ENCODE measurements at places on chromosomes 12 and 14.

DNA sequence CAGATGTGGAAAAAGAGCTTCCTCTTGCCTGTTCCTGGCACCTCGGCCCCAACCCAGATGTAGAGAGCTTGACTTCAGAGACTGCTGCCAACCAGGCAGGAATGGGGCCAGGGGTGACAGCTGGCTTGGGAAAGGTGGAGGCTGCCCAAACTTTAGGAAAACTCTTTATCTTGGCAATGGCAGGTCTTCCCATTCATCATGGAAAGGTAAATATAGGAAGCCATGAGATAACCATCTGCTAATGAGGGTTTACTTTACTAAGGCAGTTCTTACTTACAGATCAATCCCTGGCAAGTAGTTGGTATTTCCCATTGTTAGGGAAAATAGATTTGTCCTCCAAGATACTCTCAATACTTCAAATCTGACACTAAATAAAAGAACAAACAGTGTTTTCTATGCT lies 143.1 kb upstream of the NUDT4 start:
- DNase-seq, result no peak

- DNase-seq, result no peak
Observed at GRCh38 chr14:42872786-42873185, 1266.1 kb downstream of the LRFN5 start.

- no peak for DNase-seq
Observed at GRCh38 chr12:92539110-92539749, 163.6 kb upstream of the PLEKHG7 start.

DNA sequence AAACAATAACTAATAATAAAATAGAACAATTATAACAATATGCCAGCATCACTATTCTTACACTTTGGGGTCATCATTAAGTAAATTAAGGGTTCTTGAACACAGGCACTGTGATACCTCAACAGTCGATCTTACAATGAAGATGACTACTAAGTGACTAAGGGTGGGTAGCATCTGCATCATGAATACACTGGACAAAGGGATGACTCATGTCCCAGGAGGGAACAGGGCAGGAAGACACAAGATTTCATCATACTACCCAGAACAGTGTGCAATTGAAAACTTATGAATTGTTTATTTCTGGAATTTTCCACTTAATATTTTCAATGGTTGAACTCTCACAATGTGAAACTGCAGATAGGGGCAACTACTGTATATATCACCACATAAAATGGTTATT lies 19.7 kb downstream of the TSPAN19 start:
- no peak for DNase-seq

DNA sequence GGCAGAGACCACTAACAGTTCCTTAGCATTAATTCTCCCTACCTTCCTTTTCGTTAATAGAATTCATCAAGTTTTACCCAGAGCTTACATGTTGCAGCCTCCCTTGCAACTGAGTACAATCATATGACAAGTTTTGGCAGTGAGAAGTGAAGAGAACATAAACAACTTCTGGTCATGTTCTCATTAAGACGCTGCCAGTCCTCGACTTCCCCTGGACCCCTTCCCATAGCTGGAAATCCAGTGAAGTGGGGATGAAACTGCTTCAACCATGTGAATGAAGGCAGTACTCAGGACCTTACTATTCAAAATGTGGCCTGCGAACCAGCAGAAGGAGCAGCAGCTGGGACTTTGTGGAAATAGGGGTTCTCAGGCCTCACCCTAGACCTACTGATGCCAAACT lies 133.9 kb downstream of the SPTSSA start:
- DNase-seq, result no peak

GRCh38 chr12:95516757-95517156 lies 34.5 kb downstream of the USP44 start:
- no peak for DNase-seq

- no peak for DNase-seq
Observed at GRCh38 chr12:76249501-76249900, 98.7 kb downstream of the BBS10 start.

DNA sequence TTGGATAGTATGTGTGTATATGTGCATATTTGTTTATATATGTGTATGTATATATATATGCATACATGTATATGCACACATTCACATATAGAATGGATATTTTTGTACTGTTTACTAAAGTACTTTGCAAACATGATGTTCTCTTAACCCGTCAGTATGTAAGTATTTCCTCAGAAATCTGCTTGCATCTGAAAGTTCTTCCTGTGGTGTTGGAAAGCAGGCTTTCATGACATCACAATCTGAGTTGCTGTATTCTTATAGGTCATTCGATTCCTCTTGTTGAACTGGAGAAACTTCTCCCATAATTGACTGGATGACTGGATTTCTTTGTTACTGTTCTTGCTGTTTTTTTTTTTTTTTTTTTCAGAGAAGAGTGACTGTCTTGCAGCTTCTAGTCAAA lies 29.1 kb downstream of the GABARAPL1 start:
- DNase-seq, result no peak

GRCh38 chr12:27934276-27934675 lies 38.3 kb downstream of the PTHLH start:
- DNase-seq, result no peak

GRCh38 chr12:15546102-15546701 lies 223.9 kb downstream of the PTPRO start:
- DNase-seq, result no peak

DNA sequence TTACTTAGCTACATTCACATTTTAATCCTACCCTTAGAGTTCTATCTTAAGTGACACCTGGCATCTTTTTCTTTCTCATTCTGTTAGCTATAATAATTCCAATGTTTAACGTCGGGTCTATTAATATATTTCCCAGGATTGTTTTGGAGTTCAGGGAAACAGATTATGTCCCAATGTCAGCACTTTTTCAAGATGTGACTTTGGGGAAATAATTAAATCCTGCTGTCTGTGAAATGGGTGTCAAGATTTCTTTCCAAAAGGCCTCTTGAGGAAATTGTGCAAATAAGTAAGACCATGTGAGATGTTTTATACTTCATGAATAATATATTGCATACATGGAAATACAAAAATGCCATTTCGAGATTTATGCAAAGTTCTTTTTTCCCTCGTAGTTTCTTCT lies 887.6 kb upstream of the SEL1L start:
- DNase-seq, result no peak

GRCh38 chr12:120914794-120915193 lies 10.6 kb upstream of the SPPL3 start:
- DNase-seq, result no peak

- DNase-seq, result no peak
Observed at GRCh38 chr14:31400031-31400638, 20.2 kb downstream of the HEATR5A start.

DNA sequence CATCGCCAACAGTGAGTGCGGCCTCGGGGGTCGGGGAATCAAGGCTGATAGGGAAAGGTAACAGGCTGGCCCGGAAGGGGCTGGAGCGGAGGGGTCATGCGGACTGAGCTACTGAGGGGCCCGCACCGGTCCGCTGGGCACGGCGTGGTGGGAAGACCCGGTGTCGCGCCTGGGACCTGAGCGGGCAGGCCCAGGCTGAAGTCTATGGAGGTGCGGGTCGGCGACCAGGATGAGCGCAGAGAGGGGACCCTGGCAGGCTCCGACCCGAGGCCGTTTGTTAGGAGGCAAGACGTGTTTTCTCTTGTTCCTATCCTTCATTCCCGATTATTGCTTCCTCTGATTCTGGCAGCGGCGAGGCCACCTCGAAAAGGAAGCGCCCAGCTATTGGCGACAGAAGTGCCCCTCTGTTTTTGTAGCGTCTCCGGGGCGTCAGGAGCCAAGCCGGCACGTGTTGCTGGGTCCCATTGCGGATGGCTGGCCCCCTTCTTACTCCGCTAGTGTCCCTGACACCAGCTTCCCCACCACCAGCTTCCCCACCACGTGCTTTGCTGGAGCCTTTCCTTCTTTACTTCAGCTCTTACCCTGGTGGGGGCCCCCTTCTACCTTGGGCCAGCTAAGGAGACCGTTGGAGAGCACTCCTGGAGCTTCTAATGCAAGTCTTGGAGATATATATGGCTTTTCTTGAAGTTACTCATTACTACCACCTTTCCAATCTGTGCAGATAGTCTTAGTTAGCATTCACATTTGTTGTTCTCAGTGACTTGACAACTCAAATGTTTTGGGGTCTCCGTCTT lies 653 bp downstream of the PA2G4 start:
- no peak for DNase-seq

DNA sequence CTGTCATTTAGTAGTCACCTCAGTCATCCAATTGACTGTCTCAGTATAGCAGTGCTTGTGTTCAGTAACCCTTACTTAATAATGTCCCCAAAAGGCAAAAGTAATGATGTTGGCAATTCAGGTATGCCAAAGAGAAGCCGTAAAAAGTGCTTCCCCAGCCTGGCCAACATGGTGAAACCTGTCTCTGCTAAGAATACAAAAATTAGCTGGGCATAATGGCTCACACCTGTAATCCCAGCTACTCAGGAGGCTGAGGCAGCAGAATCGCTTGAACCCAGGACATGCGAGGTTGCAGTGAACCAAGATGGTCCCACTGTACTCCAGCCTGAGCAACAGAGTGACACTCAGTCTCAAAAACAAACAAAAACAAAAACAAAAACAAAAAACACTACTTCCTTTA lies 33.6 kb downstream of the SENP1 start:
- DNase-seq, result no peak

GRCh38 chr12:109795023-109795422 lies 38.2 kb downstream of the TRPV4 start:
- no peak for DNase-seq

DNA sequence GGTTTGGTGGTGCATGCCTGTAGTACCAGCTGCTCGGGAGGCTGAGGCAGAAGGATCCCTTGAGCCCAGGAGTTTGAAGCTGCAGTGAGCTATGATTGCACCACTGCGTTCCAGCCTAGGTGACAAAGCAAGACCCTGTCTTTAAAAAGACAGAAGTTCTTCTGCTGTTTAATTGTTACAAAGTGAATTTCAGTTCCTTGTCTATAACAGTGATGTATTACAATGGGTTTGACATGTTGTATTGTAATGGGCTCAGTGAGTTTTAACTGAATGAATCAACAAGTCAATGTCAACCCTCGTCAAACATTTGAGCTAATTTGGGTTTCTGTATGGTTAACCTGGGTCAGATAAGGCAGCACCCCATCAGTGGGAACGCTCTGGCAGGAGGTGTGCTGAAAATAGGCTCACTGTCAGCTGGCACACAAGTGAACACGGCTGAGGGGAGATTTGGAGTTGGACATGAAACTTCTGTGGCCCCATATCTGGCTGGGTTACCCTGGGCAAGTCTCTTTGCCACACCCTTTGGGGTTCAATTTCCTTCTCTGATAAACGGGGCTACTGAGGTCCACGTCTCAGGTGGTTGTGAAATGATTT lies 14.0 kb upstream of the TRPV4 start:
- no peak for DNase-seq

DNA sequence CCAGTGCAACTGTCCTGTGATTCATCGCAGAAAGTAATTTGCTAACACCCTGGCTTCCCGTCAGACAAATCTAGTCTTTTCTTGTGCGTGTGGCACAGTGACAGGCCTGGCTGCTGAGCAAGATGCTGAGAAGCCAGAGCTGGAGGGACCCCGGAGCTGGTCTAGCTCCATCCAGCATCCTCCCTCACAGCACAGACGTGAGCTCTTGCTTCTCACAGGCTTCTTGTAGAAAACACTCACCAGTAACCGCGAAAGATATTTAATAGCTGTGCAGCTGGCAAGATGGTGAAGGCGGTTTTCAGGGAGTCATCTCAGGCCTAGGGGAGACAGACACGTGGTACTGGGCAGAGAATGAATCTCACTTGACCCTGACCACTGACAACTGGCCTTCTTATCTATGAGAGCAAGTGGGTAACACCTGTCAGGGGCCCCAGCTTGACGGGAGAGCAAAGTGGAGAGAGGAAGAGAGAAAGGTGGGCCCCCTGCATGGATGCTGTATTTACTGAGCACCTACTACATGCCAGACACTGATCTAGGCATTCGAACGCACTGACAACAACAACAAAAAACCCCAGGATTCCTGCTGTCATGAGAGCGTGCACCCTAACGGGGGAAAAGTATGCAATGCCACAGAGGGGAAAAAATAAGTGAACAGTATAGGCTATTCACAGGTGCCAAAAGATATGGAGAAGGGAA lies 63.3 kb downstream of the CCDC88C start:
- DNase-seq, result no peak

DNA sequence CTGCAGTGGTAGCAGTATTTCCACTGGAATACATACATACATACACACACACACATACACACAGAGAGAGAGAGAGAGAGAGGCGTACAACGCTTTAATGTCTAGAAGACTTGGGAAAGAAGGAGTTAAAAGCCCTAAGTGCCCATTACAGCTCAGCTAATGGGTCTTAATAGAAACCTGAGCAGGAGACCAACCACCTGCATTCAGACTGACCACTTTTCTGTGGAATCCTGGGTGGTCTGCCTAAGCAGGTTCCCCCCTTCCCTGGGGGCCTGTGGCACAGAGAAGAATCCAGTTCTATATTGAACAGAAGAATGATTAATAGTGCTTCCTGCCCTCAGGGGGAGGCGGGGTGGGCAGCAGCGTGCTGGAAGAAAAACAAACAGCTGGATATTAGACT lies 312.4 kb upstream of the PRKD1 start:
- DNase-seq, result no peak

GRCh38 chr12:103331643-103332042 lies 164.1 kb downstream of the C12orf42 start:
- no peak for DNase-seq

DNA sequence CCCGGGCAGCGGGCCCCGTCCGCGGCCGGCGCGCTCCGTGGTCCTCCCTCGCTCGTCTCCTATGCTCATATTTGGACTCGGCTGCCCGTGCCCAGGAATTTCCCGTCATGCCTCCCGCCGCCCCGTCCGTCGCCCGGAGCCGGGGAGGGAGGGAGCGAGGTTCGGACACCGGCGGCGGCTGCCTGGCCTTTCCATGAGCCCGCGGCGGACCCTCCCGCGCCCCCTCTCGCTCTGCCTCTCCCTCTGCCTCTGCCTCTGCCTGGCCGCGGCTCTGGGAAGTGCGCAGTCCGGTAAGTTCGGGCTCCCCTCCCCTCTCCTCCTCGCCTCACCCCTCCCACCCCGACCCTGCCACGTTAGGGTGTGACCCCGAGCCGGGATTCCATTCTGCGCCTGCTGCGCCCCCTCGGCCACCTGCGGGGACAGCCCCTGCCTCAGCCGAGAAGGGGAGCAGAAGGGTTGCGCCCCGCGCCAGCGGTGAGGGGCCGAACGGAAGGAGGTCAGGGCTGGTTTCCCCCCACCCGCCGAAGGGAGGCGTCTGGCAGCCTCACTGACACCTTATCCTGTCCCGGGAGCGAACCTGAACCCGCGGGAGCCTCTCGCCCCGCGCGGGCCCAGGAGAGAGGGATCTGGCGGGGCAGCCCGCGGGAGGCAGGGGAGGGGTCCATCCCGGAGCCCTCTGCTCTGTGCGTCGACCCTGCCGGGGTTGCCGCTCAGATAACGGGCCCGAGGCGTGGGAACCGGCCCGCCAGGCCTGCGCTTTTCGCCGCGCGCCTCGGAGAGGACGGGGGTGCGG lies at the start of gene MSRB3:
MSRB3 (plus strand) TSS at position 108 of the 793 bp plus-strand sequence. CDS start 29,897 bp downstream, outside the sequence.
- DNase-seq, result peak; percentile 73
